Right renal pelvis (tissue), 4 donors: ENCODE measurements at places on chromosomes 5 and 9. TPM values are rescaled to one million over a fixed set of nuclear protein-coding genes. Genes with fewer than 3 reads are reported as not detected.
A peak's percentile ranks its signal among the peaks of the same experiment; 100 is the strongest.

GRCh38 chr5:170635706-170636105, 131.9 kb downstream of the KCNIP1 start:
- DNase-seq: no peak

DNA sequence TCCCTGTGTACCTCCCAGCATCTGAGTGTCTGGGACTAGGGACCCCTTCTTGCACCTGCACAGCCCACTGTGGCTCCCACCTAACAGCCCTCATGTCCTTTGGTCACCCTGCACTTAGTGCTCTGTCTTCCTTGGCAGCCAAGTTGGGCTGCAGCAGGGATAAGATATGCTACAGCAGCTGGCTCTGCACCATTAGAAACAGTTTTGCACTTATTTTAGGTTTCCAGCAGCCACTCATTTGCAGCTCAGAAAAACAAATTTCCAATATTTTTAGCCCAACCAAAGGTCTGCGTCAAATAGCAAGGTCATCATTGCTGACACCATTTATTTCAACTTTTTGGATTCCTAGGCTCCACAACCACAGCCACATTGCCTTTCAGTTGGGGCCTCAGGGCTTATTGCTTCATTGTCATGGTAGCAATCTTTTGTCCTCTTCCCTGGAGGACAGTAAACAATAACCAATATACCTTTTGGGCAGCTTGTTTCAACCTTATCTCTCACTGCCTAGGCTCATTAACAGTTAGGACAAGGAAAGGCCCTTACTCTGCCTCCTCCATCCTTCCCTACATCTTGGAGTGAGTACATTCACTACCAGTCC, 263.9 kb downstream of the COX7C start:
- DNase-seq: no peak

Gene MEIKIN
- not detected for polyA plus RNA-seq

Gene RASGEF1C
- polyA plus RNA-seq: 1.00 TPM

Gene PCDHGB3
- polyA plus RNA-seq: 1.9 TPM

DNA sequence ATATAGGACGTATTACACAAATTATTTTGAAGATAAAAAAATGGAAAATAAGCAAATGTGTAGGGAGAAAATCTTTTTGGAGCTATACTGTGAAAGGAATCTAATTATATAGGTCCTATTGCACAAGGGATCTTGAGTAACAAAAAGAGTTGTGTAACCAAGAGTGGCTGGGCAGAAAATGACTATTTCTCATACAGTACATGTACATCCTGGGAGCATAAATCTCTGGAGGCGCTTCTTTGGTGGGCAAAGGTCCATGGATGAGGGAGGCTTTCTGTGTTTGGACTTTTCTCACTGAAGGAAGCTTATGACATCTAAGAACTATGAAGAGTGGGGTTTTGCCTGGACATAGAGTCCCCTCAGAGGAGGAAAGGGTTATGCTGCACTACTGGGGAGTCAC, 29.8 kb downstream of the ANKS6 start:
- DNase-seq: no peak

Gene SNCAIP
- 19.9 TPM for polyA plus RNA-seq

GRCh38 chr9:78031893-78032729, 500 bp upstream of the GNAQ start:
- DNase-seq: peak; percentile 81

GRCh38 chr9:8648271-8648845, 848.8 kb upstream of the DMAC1 start:
- DNase-seq: no peak

Gene FSTL4
- 1.1 TPM for polyA plus RNA-seq

GRCh38 chr9:104860263-104860662, 67.7 kb downstream of the ABCA1 start:
- DNase-seq: no peak

DNA sequence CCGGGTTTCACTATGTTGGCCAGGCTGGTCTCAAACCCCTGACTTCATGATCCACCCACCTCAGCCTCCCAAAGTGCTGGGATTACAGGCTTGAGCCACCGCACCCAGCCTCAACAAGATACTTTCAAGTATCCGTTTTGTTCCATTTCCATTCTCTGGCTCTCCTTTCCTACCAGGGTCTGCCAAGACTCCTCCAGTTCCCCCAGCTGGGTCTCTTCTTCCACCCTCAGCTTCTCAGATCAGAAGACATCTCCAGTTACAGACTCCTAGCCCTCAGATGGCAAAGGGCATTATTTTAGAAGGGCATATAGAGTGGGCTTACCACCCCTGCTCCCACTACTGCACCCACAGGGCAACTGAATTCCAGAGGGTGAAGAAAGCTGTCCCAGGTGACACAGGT, 1.5 kb upstream of the PDGFRB start:
- DNase-seq: no peak

Gene DDX46
- polyA plus RNA-seq: 65.2 TPM

GRCh38 chr5:72366324-72366976, 46.3 kb downstream of the PTCD2 start:
- peak; percentile 65 for DNase-seq

Gene CATSPER3
- polyA plus RNA-seq: 1.5 TPM

- no peak for DNase-seq
Observed at GRCh38 chr5:10586555-10586954, 22.7 kb downstream of the ANKRD33B start.

DNA sequence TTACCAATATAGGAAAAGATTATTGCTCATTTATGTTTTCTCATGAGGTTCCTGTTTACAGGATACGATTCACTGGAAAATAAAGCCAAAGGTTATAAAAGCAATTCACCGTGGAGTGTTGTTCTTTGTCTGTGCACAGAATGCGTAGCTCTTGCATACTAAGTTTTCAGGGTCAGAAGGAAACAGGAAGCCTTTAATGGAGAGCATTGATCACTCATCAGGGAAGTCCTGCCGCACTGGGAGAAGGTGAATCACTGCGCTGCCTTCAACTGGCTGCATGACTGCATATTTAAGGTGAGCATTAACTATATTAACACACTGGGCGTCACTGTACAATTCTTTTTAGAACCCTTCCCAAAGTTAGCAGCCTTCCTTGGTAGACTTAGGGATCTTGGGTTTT, 74.1 kb upstream of the SYK start:
- DNase-seq: no peak

- no peak for DNase-seq
Observed at GRCh38 chr9:128361296-128361985, 9.7 kb upstream of the URM1 start.

DNA sequence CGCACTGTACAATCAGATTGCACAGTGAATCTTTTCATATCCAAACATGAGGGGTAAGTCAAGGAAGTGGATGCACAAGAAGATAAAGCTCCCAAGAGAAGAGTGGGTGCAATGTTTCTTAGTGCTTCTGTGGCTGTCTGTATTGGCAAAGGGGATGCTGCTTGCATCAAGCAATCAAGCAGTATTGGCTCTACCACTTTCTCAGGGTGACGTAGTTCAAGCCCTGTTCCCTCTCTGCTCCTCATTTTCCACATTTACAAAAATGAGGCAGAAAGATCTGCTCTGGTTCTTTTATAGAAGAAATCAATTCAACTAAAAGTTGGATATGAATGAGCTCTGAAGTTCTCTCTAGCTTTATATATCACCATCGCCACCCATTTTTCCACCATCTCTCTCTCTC, 2.3 kb downstream of the TNFSF8 start:
- DNase-seq: no peak

DNA sequence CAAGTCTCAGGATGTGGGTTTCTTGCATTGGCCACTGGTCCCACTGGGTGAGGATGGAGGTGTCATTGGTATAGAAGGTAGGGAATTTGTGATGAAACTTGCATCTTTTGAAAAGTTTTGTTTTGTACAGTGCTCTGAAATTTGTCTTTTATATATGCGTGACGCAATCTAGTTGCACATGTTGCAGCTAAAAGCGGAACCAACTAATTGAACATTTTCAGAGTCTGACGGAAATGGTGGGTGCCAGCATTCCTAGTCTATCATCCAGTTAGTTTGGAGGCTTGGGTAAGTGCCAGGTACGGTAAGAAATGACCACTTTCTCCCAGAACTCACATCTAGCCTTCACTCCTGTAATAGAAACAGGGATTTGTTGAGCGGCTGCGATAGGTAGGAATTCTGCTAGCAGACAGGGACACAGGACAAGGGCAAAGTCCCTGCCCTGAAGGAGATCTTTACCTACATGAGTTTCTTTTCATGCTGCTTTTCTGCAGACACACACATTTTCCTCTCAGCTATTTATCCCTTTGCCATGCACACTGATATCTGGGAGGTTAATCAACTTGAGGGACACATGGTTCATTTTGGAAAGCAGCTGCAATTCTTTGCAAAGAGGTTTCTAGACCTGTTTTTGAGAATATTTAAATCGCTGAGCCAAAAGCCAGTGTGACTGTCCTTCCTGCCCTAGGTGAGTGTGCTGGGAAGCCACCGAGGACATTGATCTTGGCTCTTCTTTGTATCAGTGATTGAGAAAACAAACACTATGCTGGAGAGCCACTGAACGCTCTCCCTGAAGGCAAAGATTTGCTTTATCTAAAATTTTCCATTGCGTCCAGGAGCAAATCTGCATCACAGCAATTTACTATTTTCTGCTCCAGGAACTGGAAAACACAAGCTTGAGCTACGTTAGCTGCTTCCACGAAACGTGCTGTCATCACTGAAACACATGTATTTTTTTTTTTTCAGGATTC, 89.7 kb downstream of the DAP start:
- DNase-seq: no peak

Gene HNRNPK
- 1,021 TPM for polyA plus RNA-seq

DNA sequence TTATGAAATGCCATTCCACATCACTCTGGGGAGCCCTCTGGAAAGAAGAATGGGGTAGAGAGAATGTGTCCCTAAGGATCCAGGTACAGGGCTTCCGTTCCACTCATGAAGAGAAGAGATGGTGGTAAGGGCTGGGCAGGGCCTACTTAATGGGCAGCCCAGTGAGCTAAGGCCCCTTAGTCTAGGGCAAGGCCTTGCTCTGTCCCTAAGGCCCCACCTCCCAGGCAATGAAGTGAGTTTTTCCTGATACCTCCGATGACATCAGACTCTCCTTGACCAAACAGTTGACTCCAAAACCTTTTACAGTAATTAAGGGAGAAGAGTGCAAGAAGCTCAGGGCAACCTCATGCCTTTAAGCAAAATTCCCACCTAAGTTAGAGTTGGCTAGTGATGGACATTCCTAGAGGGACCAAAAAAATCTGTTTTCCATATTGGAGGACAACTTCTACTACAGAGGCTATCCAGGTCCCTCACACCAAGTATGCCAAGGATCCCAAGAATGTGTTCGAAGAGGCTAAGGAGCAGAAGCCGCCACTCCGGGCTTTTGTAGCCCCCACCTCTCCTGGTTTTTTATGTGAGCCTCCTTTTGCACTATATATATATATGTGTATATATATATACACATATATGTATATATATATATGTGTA, 5.9 kb downstream of the KLF9 start:
- no peak for DNase-seq

Gene MAP3K1
- 94.1 TPM for polyA plus RNA-seq

DNA sequence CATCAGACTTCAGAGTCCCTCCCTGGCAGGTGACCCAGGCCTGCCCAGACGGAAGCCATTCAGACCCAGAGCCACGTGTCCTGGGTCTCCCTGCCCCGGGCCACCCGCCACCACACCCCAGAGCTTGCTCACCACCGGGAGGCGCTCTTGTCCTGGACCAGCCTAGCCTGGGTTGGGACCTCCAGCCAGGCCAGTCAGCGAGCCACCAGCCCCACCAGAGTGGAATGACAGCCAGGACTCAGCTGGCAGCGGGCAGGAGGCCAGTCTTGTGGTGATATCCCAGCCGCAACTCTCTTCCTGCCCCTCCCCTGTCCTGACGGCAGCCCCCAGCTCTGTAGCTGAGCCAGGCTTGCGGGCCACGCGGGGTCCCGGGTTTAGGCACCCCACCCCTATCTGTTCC, 1.7 kb upstream of the PTGDS start:
- no peak for DNase-seq

Gene SLC45A2
- 0.40 TPM for polyA plus RNA-seq

- no peak for DNase-seq
Observed at GRCh38 chr5:1867114-1867814, 15.5 kb downstream of the IRX4 start.

DNA sequence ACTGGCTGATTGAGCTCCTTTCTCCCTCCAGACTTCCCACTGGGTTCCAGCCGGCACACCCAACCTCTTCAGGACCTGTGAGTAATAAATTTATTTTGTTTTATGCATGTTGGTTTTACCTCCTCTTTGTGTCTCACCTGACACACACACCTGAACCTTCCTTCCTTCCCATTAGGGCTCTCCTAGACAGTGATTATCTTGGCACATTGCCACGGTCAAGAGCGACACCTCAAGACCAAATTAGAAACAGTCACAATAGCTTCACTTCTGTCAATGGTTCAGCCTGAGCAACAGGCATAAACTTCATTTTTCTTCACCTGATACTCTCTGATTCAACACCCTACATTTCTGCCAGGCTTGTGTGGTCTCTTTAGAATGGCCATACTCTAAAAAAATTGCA, 296.3 kb upstream of the SMARCA2 start:
- no peak for DNase-seq

- DNase-seq: no peak
Observed at GRCh38 chr9:120928483-120929228, 2.1 kb upstream of the TRAF1 start.

Gene LCN15
- polyA plus RNA-seq: 0.06 TPM

Gene CDH10
- 4.0 TPM for polyA plus RNA-seq

Gene SLC4A9
- polyA plus RNA-seq: 17.6 TPM
